ENCODE measurements at places on chromosomes 12 and 14. TPM values are rescaled to one million over a fixed set of nuclear protein-coding genes. Genes with fewer than 3 reads are reported as not detected.

LRRK2 gene
- total RNA-seq = 0.33 TPM

PIWIL1 gene
- not detected for total RNA-seq

KRT79 gene
- not detected for total RNA-seq

CMTM5 gene
- not detected for total RNA-seq

FGF6 gene
- not detected for total RNA-seq

ACOT6 gene
- 0.29 TPM for total RNA-seq

SLC41A2 gene
- total RNA-seq = 4.6 TPM

TAS2R19 gene
- total RNA-seq = 5.5 TPM

KRT3 gene
- total RNA-seq = not detected

PDE3A gene
- 25.2 TPM for total RNA-seq

HRK gene
- not detected for total RNA-seq

CLEC4C gene
- total RNA-seq = not detected

DEPDC4 gene
- 1.7 TPM for total RNA-seq

SERPINA12 gene
- not detected for total RNA-seq

GALNT9 gene
- total RNA-seq = 0.33 TPM

KRT6A gene
- not detected for total RNA-seq

NKX2-1 gene
- not detected for total RNA-seq

DTX1 gene
- total RNA-seq = not detected

TTC6 gene
- 0.19 TPM for total RNA-seq

ANKRD33 gene
- total RNA-seq = 0.29 TPM

PTPRQ gene
- not detected for total RNA-seq

KRT2 gene
- total RNA-seq = not detected

ADAM21 gene
- total RNA-seq = 0.19 TPM

PPM1H gene
- total RNA-seq = 4.3 TPM

MYH6 gene
- total RNA-seq = not detected

ABCD2 gene
- not detected for total RNA-seq

POTEG gene
- total RNA-seq = not detected

NRXN3 gene
- 0.48 TPM for total RNA-seq

XPOT gene
- 69.4 TPM for total RNA-seq

LRRC9 gene
- not detected for total RNA-seq

HOXC13 gene
- total RNA-seq = not detected

CLEC2D gene
- 0.98 TPM for total RNA-seq

SLC2A13 gene
- total RNA-seq = 6.1 TPM

IFNG-AS1 gene
- not detected for total RNA-seq

MYF5 gene
- total RNA-seq = not detected

CEP170B gene
- 26.4 TPM for total RNA-seq

BICDL1 gene
- not detected for total RNA-seq

SYT1 gene
- 2.9 TPM for total RNA-seq

PIANP gene
- total RNA-seq = not detected

GDF3 gene
- 0.96 TPM for total RNA-seq

CELA1 gene
- not detected for total RNA-seq

TAS2R43 gene
- total RNA-seq = 1.3 TPM

MYO1H gene
- not detected for total RNA-seq

OVCH1 gene
- not detected for total RNA-seq

PSMC1 gene
- 125 TPM for total RNA-seq

CIDEB gene
- total RNA-seq = 1.6 TPM

SLC6A15 gene
- total RNA-seq = 2.3 TPM

NOC4L gene
- total RNA-seq = 17.6 TPM

OR4M1 gene
- not detected for total RNA-seq

KCNH5 gene
- not detected for total RNA-seq

All from vein endothelial cell (primary cell).